Kidney capillary endothelial cell (primary cell): ENCODE measurements at places on chromosomes 5 and 9.

DNA sequence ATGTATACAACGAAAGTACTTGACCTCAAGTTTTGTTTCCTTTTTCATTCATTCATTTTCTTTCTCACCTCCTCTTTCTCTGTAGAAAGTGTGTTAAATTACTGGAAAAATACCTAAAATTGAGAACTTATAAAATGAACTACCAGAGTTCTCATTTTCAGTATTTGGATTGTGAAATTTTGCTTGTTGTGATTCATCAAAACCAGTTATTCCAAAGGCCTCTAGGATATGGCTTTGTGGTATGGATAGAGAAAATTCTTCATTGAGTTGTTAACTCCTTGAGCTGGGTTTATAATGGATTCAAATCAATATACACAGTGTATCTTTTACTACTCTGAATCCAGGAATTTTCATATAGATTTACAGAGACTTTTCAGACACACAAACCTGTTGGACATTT lies 287.6 kb downstream of the KDM4C start:
- DNase-seq = no peak

- DNase-seq = no peak
Measured at GRCh38 chr9:81844131-81844567, 84.1 kb upstream of the SPATA31D4 start.

- DNase-seq = no peak
Measured at GRCh38 chr5:172473427-172473826, 19.1 kb upstream of the SH3PXD2B start.

- no peak for DNase-seq
Measured at GRCh38 chr5:106894964-106895363, 775.8 kb downstream of the EFNA5 start.

DNA sequence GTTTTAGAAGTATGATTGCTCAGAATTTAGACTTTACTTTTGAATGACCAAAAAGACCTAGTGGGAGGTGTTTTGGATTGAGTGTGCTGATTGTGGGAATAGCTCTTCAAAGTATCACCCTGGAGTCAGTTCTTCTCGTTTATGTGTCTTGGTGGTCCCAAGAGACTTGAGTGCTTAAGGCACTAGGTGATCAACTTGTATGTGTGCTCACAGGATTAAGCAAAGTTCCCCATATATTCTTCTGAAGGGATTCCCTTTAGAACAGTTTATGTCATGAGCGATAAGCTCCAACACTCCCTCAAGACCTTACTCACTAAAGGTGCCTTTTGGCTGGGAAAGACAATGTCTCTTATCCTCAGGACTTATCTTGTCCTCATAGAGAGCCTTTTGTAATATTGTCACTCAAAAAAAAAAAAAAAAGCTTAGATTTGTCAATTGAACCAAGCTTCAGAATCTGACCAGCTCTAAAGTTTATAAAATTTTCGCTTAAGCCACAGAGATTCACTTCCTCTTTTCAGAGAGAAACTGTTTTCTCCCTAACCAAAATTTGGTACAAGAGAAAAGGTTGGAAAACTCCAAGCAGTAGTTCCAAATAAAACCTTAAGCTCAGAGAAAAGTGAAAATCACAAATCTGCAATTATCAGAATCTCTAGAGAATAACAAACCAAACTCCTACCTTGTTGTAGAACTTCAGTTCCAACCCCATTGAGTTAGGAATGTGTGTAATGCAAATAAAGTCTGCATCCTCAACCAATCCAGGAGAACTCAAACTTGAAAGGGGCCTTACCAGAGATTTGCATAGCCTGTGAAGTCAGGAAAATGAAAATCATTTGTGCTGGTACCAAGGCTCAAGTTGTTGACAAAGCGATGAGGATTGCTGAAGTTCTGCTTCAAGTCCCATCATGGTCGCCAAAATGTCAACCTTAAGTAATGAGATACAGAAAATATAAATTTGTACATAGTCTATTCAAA lies 40.0 kb upstream of the PDZD2 start:
- no peak for DNase-seq

GRCh38 chr9:29336281-29336680 lies 1763.0 kb upstream of the C9orf72 start:
- no peak for DNase-seq

- no peak for DNase-seq
Measured at GRCh38 chr5:41368158-41368557, 142.2 kb downstream of the PLCXD3 start.

DNA sequence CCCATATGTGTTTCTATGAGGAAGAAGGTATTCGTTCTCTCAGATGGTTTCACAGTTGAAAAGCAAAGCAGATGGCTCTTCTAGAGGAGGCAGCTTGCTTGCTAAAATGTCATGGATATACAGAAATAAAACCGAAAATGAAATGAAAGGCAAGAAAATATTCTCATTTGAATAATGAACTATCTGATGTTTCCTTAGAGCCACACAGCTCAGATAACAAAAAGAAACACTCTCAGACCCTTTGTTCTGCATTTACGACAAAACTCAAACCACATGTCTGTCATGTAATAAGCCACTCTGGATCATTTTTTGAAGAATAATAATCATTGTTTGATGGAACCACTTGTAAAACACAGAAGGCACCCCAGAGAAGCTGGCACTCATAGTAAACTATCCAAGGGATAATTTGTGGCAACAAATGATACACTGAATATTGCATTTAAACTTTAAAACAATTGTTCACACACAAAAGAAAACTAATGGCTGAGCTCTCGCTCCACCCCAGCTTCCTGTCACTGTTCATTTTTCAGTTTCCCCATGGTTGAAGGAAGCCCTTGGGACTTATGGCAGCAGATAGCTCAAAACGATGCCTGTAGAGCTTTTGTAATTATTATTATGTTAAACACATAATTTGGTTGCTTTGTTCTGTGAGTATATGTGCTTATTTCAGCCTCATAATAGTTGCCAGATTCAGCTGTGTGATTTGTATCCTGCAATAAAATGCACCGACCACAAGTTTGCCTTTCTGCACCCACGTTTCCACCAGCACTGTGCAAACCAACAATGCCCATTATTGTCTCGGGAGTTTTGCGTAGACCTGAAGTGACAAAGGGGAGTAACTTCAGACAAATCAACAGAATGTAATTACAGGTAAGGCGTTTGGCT lies 256.0 kb downstream of the TMEM167A start:
- DNase-seq = no peak

- no peak for DNase-seq
Measured at GRCh38 chr5:108862211-108862610, 114.5 kb downstream of the FER start.
